CD4-positive, alpha-beta T cell treated with Interleukin-15 for 4 hours (primary cell): ENCODE measurements at places on chromosomes 4 and X.

DNA sequence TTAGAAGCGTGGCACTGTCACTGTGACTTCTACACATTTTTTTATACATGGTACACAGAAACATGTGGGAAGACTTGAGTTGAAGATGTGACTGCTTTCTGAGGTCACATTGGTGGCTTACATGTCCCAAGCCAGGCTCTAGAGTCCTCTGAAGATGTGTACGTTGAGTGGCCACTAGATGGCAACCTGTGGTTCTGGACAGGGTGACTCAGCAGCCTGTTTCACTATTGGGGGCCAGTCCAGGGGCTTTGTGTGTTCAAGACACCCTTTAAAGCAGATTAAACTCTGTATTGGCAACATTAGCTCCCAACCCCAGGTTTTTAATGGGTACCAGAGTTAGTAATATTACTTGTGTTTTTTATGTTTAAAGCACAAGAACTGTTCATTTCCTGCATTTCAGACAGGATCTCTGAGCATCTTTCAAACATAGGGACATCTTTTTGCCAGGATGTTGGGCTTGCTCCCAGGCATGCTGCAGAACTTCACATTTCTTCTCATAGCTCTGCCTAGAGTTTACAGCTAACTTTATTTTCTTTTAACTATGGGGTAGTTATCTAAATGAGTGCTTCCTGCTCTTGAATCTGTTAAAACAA, 53.0 kb downstream of the DCUN1D4 start:
- peak; percentile 58 for DNase-seq

GRCh38 chr4:81874661-81875515, 403.2 kb upstream of the RASGEF1B start:
- DNase-seq = no peak

DNA sequence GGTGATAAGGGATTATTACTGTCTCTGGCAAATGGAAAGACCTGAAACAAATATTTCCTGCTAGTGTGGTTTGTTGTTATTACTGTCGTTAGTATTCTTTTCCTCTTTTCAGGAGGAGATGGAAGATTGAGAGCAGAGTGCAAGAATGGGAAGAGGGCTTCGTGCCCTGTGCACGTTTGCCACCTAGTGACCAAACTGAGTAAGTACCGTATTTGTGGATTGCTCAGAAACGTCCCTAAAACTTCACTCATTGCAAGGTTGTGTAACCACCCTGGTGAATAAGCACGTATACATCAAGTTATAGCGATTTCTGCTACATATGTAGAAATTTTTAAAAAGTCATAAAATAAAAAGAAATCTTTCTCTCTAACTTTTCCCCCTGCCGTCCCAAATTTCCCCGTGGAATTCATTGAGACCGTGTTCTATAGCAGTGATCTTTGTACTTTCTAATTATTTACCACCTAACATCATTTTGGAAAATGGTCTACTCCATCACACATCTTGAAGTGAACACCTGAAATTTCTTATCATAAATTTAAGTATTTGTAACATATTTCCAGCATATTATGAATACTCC, 24.3 kb downstream of the LINC00632 start:
- peak; percentile 12 for DNase-seq

GRCh38 chrX:100294965-100295364, 115.1 kb downstream of the PCDH19 start:
- no peak for DNase-seq

- no peak for DNase-seq
Observed at GRCh38 chr4:141849778-141850177, 213.4 kb downstream of the IL15 start.

GRCh38 chrX:23952984-23953907, 45.4 kb downstream of the CXorf58 start:
- DNase-seq = peak; percentile 65
